ENCODE measurements at places on chromosomes 4 and X. TPM values are rescaled to one million over a fixed set of nuclear protein-coding genes. Genes with fewer than 3 reads are reported as not detected.

- no peak overlapping the region for H3K4me3 ChIP-seq
- H3K4me1 ChIP-seq = no peaks in the 10 kb centered on the region
- H3K27ac ChIP-seq = no peak overlapping the region
Measured at GRCh38 chrX:10052906-10053625, 85.9 kb downstream of the CLDN34 start.

The SPRY1 gene
- 34.8 TPM for total RNA-seq

- DNase-seq = peak; percentile 29
- peak overlapping the region; percentile 91 for H3K27ac ChIP-seq
- no peaks in the 10 kb centered on the region for H3K27me3 ChIP-seq
- H3K4me1 ChIP-seq = no peaks in the 10 kb centered on the region
Measured at GRCh38 chr4:147683188-147683591, 773 bp downstream of the PRMT9 start.

DNA sequence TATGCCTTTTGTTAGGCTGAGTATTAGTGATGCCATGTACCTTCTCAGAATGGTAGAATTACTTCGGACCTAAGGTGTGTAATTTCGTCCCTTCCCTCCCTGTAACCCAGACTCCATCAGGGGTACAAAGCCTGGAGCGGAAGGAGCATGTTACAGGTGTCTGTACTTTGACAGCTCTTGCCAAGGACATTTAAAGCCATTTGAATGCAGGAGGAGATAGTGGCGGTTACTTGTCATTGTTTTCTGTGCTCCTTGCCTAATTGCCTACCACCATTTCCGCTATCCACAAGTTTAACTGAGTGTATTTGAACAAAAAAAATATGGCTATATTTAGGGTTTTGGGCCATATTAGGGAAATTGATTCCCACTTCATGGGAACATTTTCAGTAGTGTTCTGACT is 1.8 kb downstream of the FNIP2 start:
- peaks cover 4% of the 10 kb centered on the region for H3K4me1 ChIP-seq
- H3K4me3 ChIP-seq = no peak overlapping the region
- no peak for DNase-seq
- H3K36me3 ChIP-seq = no peaks in the 10 kb centered on the region
